Suppressor macrophage (primary cell): ENCODE measurements at places on chromosomes 1 and 21.

DNA sequence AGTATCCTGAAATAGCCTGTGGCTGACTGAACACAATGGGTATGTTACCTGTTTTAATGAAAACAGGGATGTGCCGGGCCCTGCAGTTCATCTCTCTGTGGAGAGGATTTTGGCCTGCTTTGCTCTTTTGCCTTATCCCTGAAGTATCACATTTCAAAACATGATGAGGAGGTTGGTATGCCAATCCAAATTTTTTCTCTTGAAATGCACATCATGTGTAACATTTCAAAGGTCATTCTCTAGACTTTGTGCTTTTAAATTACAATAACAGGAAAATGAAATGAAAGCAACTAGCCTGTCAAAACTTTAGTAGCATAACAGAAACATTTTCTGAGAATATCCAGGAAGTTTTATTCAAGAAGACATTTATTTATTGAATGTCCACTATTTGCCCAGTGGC, 118.9 kb downstream of the SLC44A5 start:
- no peak for DNase-seq

DNA sequence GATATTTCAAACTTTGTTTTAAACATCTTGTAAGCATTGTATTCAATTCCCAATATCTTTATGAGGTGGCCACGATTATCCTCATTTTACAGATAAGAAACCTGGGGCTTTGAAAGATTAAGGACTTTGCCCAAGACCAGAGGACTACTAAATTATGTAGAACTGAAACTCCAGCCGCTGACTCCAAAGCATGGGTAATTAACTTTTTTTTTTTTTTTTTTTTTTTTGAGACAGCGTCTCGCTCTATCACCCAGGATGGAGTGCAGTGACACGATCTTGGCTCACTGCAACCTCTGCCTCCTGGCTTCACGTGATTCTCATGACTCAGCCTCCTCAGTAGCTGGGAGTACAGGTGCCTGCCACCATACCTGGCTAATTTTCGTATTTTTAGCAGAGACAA, 68.7 kb downstream of the ALG14 start:
- DNase-seq, result no peak

DNA sequence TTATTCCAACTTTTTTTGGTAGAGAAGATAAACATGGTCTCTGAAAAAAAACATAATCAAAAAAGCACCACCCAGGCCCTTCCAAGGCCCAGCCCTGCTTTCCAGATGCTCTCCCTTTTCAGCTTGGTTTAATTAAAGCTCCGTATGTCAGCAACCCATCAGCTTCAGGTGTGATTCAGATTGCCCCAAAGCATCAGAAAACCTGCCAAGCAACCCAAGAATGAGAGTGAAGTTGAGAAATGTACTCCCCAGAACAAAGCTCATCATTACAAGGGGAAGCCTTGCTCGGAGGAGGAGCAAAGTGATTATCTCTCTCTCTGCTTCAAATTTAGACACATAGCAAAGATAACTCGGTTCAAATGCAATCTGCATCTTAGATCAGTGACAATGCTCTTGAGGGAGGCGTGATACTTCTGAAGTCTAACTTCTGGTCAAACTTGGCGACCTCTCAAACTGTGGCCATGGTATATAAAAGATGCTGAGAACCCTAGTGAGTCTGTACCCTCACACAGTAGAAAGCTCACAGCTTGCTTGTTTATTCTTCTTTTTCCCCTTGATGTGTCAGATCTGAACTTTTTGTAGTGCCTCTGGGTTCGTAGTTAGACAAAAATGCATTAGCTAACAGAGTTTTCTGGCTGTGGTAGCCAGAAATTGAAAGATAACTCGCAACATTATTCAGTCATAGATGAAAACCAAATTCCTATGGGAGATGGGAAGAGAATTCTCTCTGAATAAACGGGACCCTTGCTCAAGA, 63.3 kb upstream of the ZC3H11B start:
- no peak for DNase-seq

- DNase-seq, result peak; percentile 92
Measured at GRCh38 chr1:68347415-68347814, 102.3 kb downstream of the RPE65 start.

DNA sequence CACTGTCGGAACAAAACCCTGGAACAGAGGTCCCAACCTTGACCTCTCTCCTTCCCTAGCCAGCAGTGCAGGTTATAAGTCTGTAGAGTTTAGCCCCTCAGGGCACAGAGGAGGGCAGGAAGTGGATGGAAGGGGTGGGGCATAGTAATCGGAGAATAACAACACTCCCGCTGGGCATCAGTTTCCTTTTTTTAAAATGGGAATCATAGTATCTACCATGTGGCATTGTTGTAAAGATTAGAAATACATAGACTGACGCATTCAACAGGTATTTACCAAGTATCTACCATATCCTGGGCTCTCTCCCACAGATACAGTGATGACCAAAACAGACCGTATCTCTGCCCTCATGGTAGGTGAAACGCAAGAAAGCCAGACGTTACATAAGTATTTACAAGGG, 24.9 kb upstream of the ATF3 start:
- DNase-seq, result no peak

DNA sequence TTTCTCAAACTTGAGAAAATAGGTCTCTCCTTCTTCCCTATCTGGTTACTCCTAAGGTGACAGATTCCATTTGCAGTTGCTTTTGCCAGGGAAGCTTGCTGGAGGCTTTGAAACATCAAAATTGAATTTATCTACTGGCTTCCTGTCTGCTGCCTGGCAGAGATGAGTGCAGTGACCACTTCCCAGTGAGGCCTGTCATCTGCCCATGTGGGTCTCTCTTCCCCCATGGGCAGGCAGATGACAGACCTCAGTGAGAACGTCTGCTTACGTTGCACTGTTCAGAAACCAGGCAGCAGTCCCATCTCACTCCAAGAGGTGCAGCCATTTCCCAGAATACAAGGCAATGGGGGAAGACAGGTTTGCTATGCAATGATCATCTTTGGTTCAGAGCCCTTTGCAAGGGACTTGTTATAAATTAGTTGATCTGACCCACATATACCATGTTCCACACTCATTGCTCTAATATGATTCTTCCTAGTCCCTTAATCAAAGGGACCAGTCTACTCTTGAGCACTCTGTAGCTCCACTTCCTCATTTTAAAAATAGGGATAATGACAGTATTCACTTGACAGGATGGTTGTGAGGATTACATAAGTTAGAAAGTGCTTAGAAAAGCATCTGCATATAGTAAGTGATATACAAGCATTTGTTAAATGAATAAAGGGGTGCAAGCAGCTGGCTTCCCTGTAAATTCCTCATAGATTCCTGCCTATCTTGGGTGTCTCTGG, 10.6 kb downstream of the PGBD5 start:
- peak; percentile 64 for DNase-seq

DNA sequence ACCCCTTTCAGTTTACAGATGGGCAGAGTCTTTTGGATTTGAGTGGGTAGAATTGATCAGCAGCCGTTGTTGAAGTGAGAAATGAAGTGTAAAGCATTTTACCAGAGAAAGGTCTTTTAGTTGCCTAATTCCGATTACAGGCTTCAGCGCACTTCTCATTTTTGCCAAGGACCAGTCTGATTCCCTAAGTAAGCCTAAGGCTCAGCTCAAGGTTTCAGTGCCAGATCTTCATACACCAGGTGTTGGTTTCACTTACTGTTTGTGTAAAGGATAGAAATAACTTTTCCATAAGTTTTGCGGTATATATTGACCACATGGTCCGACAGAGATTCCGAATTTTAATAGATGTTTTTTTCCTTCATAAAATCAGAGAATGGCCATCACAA, 83.9 kb upstream of the BMP8A start:
- DNase-seq, result peak; percentile 40

DNA sequence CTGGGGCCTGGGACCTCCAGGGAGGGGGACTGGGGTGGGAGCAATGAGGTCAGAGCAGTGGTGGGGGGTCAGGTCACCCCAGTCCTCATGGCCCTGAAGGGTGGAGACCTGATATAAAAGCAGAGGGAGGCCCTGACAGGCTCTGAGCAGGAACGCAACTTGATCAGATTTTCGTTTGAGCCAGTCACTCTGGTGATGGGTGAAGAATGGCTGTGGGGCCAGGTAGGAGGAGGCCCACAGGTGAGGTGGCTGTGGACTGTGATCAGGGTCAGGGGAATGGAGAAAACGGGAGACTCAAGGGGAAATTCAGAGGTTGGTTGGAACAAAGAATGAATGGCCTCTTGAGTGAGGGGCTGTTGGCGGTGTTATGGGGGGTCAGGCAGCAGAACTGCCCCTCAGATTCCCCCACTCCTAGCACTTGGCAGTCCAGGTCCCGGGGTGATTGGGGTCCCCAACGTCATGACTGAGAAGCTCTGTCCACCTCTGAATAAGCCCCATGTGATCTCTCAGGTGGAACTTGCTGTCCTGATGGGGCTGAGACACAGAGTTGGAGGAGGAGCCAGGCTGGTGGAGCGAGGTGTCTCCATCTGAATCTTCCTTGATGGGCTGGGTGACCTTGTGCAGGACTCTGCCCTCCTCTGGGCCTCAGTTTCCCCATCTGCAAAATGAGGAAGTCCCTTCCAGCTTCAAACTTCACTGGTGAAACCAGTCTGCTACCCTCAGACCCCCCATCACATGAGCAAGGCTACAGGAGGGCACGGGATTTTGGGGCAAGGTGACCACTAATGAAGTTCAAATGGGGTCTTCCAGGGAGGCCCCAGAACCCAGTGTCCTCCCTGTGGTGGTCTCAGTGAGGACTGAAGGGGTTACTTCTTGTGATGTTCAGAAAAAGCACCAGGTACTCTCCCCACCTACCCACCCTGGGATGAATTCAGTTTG, 683.0 kb downstream of the MATN1 start:
- DNase-seq, result no peak
